ENCODE measurements at places on chromosomes 6 and 20. TPM values are rescaled to one million over a fixed set of nuclear protein-coding genes. Genes with fewer than 3 reads are reported as not detected.
A peak's percentile ranks its signal among the peaks of the same experiment; 100 is the strongest.

Gene ID4
- 4.6 TPM for total RNA-seq

Gene SRF
- 21.9 TPM for total RNA-seq

Gene PSMA7
- 227 TPM for total RNA-seq

Gene VSX1
- total RNA-seq = not detected

Gene TTBK1
- total RNA-seq = under 0.01 TPM

DNA sequence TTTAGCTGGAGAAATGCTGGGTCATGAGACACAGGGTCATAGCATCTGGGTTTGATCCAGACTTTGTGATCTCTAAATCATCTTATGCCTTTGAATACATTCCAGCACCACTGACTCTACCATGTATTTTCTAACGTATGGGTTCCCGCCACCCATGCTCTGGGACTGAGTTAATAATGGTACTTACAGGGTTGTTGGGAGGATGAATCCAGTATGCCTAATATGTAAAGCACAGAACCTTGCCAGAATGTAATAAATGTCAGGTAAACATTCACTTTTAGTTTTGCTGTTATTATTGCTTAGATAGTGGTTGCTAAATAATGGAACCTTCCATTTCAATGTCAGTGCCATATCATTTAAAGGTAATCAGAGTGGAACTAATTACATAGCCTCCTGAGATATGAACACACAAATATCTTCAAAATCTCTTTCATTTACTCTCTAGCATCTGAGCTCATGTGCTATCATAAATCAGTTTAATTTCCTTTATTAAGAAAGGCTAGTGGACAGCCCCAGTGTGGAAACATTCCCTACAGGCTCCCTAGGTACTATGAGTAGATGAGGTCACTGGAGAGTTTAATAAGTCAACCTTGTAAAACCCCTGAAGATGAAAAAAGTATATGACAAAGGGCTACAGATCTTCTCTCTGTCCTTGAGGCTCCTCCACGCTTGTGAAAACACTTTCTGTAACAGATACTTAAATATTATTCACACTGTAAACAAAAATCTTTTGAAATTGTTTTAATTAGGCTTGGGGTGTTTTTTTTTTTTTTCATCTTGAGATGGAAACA, 226.6 kb downstream of the ALDH8A1 start:
- peak overlapping the region; percentile 85 for H3K27ac ChIP-seq
- H3K36me3 ChIP-seq = no peaks in the 10 kb centered on the region
- no peak overlapping the region for H3K4me3 ChIP-seq
- H3K27me3 ChIP-seq = no peaks in the 10 kb centered on the region

DNA sequence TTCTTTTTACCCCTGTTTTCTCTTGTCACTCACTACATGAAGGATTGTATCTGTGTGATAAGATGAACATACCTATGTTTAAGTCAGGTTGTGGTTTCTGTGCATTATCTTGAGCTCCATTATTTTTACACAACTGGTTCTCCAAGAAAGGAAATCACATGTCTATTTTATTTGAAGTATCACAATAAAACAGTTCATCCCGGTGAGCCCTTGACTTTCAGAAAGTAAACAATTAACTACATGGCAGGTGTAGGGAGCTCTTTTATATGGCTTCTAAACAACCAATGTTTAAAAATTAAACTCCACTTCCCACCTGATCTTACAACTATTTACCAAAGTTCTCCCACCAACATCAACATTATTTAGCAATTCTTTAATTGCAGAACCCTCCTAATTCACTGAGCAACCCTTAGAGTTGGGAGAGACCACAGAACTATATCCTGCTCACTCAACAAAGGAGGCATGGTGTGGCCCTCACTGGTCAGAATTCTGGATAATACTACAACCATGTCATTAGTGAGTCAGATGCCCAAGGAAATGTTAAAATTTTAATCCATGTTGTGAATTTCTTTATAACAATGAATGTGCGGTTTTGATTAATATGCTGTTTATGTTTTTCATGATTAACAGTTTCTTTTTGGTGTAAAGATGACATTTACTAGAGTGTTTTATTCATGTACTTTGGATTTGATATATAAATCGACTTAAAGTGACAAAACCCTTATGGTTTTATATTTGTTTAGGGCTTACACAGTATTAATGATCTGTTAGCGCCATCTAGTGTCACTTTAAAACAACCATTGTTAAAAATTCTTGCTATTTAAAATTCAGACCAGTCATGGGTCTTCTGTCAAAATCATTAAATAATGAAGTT, 50.0 kb upstream of the SCGN start:
- H3K27me3 ChIP-seq = peaks cover 2% of the 10 kb centered on the region
- no peak overlapping the region for H3K4me3 ChIP-seq
- peak; percentile 70 for DNase-seq
- H3K4me1 ChIP-seq = no peaks in the 10 kb centered on the region
- H3K36me3 ChIP-seq = no peaks in the 10 kb centered on the region

DNA sequence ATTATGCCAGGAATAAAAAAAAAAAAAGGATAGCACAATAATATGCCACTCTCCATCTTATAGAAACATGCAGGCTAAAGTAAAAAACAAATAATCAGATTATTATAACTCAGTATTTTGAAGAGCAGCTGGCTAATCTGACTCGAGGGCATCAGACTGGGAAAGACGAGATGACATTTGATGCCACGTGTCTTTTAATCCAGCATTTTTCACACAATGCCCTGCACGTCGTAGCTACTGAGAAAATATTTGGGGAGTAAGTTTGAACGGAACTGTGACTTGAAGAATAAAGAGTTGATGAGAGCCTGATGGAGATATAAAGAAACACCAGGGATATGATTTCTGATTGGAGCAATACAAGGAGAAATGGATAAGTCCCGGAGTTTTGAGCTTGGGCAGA, 237.7 kb downstream of the ARID1B start:
- no peaks in the 10 kb centered on the region for H3K27me3 ChIP-seq
- no peak overlapping the region for H3K4me3 ChIP-seq
- H3K36me3 ChIP-seq = no peaks in the 10 kb centered on the region
- DNase-seq = no peak

DNA sequence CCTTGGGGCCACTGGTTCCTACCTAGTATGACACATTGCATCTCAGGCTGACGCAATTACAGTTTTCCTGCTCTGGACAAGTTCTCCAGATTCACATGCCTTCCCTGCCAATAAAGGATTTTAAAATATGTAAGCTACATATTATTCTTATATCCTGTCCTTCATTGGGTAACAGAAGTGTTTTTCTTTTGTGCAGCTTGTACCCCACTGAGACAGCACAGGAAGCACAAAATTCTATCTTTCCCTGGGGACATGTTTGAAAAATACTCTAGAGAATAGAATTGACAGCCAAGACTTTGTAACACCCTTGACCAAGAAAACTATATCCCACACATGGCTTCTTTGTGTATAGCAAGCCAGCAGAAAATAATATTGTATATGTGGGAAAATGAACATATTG, 456.8 kb downstream of the MAFB start:
- no peak overlapping the region for H3K27ac ChIP-seq
- no peaks in the 10 kb centered on the region for H3K36me3 ChIP-seq
- H3K27me3 ChIP-seq = no peaks in the 10 kb centered on the region
- DNase-seq = peak; percentile 18

- H3K27ac ChIP-seq = no peak overlapping the region
- no peak for DNase-seq
- no peaks in the 10 kb centered on the region for H3K36me3 ChIP-seq
- H3K4me1 ChIP-seq = no peaks in the 10 kb centered on the region
- H3K4me3 ChIP-seq = no peak overlapping the region
These were observed 60.0 kb downstream of the CD83 start for GRCh38 chr6:14177413-14178082.

DNA sequence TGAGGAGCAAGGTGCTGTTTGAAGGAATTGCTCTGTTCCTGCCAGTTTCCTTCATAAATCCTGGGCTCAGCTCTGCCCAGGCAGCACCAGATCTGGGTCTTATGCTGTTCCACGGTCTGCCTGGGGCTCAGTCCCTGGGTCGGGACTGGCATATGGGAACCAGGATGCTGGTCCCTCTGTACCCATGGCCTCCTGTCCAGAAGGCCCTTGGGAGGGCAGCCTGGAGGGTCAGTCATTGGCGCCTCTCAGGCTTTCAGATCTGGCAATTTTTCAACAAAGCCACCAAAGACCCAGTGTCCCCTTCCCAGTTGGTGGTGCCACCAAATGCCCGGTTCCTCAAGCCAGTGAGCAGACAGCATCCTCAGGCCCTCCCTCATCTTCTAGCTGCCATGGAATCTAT, 232.7 kb upstream of the SULF2 start:
- no peak overlapping the region for H3K4me3 ChIP-seq
- H3K36me3 ChIP-seq = no peaks in the 10 kb centered on the region
- H3K4me1 ChIP-seq = peaks cover 2% of the 10 kb centered on the region
- H3K27me3 ChIP-seq = peaks cover 17% of the 10 kb centered on the region
- DNase-seq = no peak
- H3K27ac ChIP-seq = no peak overlapping the region

DNA sequence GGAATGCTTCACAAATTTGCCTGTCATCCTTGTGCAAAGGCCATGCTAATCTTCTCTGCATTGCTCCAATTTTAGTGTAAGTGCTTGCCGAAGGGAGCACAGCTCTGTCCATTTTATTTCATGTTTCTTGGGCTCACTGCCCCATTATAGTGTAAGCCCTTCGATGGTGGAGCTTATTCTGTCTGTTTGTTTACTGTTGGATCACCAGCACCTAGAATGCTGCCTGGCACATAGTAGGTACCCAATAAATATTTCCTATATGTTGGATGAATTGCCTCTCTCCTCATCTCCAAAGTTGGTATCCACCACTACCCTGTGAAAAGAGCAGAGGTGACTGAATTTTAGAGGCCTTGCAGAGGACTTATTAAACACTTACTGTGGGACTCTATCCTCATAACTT, 18.8 kb upstream of the HMGN4 start:
- no peaks in the 10 kb centered on the region for H3K36me3 ChIP-seq
- no peak for DNase-seq
- H3K4me3 ChIP-seq = no peak overlapping the region
- peaks cover 5% of the 10 kb centered on the region for H3K4me1 ChIP-seq
- H3K27me3 ChIP-seq = no peaks in the 10 kb centered on the region

DNA sequence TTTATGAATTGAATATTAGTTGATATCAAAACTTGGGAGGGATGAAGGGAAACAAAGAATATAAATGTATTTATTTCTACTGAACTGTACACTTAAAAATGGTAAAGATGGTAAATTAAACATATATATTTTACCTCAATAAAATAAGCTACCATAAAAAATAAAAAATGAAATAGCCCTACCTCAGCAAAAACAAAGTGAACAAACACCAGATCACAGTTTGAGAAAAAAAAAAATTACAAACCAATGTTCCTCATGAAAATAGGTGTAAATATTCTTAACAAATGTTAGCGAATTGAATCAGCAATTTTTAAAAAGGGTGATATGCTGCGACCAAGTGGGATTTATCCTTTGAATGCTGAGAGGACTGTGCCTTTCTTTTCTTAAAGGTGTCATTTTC, 28.3 kb upstream of the ZNF184 start:
- H3K27ac ChIP-seq = no peak overlapping the region
- DNase-seq = no peak
- peaks cover 30% of the 10 kb centered on the region for H3K27me3 ChIP-seq
- H3K4me3 ChIP-seq = no peak overlapping the region
- peaks cover 8% of the 10 kb centered on the region for H3K4me1 ChIP-seq
- no peaks in the 10 kb centered on the region for H3K36me3 ChIP-seq

- no peak overlapping the region for H3K4me3 ChIP-seq
- no peak overlapping the region for H3K27ac ChIP-seq
- H3K36me3 ChIP-seq = no peaks in the 10 kb centered on the region
- H3K4me1 ChIP-seq = no peaks in the 10 kb centered on the region
These were observed 24.7 kb downstream of the TTLL9 start for GRCh38 chr20:31894980-31895675.

GRCh38 chr6:70706491-70707123, 38.9 kb downstream of the SMAP1 start:
- no peaks in the 10 kb centered on the region for H3K4me1 ChIP-seq
- no peaks in the 10 kb centered on the region for H3K36me3 ChIP-seq

GRCh38 chr6:53947780-53948179, 153.0 kb downstream of the LRRC1 start:
- H3K4me1 ChIP-seq = peaks cover 7% of the 10 kb centered on the region
- H3K27me3 ChIP-seq = no peaks in the 10 kb centered on the region
- H3K4me3 ChIP-seq = no peak overlapping the region
- DNase-seq = no peak

DNA sequence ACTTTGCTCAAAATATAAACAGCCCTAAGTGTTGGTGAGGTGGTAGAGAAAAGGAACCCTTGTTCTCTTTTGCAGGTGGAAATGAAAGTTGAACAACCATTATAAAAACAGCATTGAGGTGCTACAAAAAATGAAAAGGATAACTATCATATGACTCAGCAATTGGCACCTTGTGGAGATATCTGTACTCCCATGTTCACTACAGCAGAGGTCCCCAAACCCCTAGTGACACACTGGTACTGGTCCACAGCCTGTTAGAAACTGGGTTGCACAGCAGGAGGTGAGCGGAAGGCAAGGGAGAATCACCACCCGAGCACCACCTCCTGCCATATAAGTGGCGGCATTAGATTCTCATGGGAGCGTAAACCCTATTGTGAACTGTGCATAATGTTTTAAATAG, 267.4 kb upstream of the THEMIS start:
- no peaks in the 10 kb centered on the region for H3K4me1 ChIP-seq
- no peaks in the 10 kb centered on the region for H3K36me3 ChIP-seq
- no peak overlapping the region for H3K27ac ChIP-seq
- no peak for DNase-seq
- no peak overlapping the region for H3K4me3 ChIP-seq

DNA sequence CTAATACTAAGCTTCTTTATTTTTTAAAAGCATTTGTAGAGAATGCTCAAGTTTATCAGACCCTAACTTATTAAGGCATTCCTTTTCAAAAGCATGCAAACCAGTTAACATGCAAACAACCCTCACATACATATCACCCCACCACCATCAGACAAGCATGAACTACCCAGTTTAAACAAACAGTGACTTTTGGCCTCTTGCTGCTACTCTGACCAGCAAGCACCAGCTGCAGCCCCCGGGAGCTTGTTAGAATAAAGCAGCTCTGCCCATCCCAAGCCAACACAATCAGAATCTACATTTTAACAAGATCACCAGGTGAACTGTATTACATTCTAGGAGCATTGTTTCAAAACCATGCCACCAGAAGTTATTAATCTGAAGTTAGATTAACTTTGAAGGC, 5.9 kb upstream of the NUP153 start:
- H3K27ac ChIP-seq = no peak overlapping the region
- no peak for DNase-seq
- no peaks in the 10 kb centered on the region for H3K27me3 ChIP-seq
- H3K36me3 ChIP-seq = no peaks in the 10 kb centered on the region
- no peaks in the 10 kb centered on the region for H3K4me1 ChIP-seq

- H3K4me1 ChIP-seq = peaks cover 4% of the 10 kb centered on the region
- no peak overlapping the region for H3K4me3 ChIP-seq
- DNase-seq = no peak
These were observed 1.1 kb downstream of the GLP1R start for GRCh38 chr6:39049575-39050283.

DNA sequence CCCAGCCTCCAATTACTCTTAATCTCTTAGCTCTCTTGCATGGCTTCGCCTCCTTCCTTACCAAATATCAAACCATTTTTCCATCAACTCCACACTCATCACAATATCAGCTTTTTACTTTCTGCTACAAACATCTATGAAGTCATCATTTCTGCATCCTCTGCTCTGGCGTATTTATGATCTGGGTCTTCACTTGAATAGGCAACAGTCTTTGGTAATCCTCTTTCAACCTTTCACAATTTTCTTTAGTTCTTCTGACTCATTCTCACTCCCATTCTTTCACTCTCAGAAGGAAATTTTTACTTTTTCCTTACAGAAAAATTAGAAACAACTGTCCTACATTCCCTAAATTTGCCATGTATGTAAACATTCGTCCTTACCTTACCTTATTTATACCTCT, 522.4 kb downstream of the HDGFL1 start:
- H3K36me3 ChIP-seq = no peaks in the 10 kb centered on the region
- no peak overlapping the region for H3K4me3 ChIP-seq
- H3K27ac ChIP-seq = no peak overlapping the region
- H3K27me3 ChIP-seq = no peaks in the 10 kb centered on the region
- H3K4me1 ChIP-seq = no peaks in the 10 kb centered on the region

Data from muscle of leg (tissue), 16 donors.